ENCODE measurements at places on chromosomes 2 and 18.

DNA sequence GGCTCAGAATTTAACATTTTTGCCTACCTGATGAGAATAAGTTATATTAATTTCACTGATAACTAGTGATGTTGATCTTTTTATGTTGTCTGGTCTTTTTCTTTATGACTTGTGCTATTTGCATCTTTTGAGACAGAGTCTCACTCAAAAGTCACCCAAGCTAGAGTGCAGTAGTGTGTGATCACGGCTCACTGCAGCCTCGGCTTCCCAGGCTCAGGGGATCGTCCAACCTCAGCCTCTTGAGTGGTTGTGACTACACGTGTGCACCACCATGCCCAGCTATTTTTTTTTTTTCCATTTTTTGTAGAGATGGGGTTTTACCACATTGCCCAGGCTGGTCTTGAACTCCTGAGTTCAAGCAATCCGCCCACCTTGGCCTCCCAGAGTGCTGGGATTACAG is 7.5 kb downstream of the SMCHD1 start:
- no peak for DNase-seq

- DNase-seq: no peak
Measured at GRCh38 chr18:74951165-74951760, 257.7 kb downstream of the PTGR3 start.

GRCh38 chr2:66633631-66634030 is 198.7 kb downstream of the MEIS1 start:
- no peak for DNase-seq

DNA sequence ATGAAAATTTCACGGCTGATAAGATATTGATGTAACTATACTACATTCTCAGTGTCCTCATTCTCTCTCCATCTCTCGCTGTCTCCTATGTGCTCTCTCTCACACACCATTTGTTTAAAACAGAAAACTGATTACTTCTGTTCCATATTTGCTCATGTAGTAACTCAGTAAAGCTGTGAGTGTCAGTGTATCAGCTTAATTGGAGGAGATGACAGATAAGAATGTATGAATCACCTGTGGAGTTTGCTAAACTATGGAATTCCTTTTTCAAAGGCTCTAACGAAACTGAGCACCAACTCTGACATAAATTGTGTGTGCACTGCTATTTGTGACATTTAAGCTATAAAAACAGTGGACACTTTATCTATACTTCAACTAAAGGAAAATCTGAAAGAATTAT is 1080.0 kb downstream of the DSC3 start:
- DNase-seq: no peak

GRCh38 chr2:159077869-159078268 is 109.4 kb downstream of the TANC1 start:
- DNase-seq: no peak

DNA sequence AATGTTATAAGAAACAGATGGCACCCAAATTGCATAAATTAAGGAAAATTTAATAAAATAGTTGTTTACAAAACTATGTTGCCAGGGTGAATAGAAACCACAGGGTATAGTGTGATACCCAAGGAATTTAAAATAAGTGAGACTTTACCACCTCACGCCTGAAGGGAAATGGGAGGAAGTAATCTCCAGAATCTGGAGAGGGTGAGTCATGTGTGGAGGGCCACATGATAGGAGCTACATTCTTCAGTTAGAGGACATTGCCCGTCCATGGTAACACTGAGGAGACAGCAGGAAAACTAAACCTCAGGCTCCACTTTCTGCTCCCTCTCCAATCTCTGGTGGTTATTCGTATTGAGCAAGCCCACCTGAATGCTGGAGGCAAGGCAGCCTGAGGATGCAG is 97.2 kb upstream of the NXPH2 start:
- no peak for DNase-seq

- DNase-seq: no peak
Measured at GRCh38 chr2:86446060-86446459, 4.9 kb downstream of the KDM3A start.
